Fibroblast of lung (primary cell): ENCODE measurements at places on chromosomes 7 and 10. TPM values are rescaled to one million over a fixed set of nuclear protein-coding genes. Genes with fewer than 3 reads are reported as not detected.

Gene GIMAP5
- polyA plus RNA-seq = not detected in 2 replicates

Gene KCNMA1
- polyA plus RNA-seq = 31.0 and 70.0 TPM in 2 replicates

Gene SOSTDC1
- polyA plus RNA-seq = 0.05 and 0.07 TPM in 2 replicates

- no peak for DNase-seq
Observed at GRCh38 chr7:97734255-97734654, 2.4 kb downstream of the TAC1 start.

- no peak for DNase-seq
Observed at GRCh38 chr7:104486931-104487330, 158.5 kb downstream of the LHFPL3 start.

GRCh38 chr7:92991190-92991589 lies 126.6 kb downstream of the SAMD9 start:
- DNase-seq = no peak

DNA sequence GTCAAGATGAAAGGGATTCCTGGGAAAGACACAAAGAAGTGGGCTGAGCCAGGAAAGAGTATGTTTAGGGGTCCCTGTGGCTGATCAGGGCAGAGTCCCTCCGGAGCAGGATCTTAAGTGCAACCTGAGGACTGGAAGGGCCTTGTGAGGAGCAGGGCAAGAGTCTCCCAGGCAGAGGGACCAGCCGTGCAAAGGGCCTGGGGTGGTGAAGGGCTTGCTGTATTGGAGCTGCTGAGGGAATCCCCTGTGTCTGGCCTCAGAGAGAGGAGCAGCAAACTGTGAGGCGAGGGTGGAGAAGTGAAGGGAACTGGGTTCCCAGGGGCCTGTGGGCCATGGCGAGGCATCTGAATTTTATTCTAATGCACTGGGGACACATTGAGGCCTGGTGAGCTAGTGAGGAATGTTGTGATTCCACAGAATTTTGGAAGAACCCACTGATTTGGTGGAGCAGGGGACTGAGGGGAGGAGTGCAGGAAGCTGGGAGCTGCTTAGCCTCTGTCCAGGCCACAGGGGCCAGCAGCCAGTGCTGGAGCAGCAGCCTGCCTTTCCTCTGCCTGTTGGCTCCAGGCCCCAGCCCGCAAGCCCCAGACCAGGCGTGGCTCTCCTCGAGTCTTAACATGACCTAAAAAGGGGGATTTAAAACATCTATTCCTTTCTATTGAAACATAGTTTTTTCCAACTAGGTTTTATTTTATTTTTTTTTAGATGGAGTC lies 138.4 kb upstream of the IGFBP3 start:
- no peak for DNase-seq

- no peak for DNase-seq
Observed at GRCh38 chr10:92876509-92877036, 28.3 kb downstream of the EXOC6 start.

DNA sequence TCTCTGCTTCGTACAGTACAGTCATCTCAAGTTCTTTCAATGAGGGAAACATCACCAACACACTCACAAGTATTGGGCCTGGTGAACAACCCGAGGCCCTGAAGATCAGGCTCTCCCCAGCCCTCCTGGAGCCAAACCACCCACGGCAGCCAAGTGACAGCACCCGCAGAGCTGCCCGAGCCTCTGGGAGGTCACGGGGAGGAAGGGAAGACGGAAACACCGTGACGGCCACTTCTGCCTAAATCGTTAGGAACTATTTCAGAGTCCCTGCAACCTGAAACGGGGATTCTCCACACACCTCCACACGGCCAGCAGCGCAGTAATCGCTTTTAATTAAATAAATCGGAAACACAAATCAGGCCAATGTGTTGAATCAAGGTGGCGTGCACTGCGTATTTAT lies 222.6 kb downstream of the MAD1L1 start:
- no peak for DNase-seq

- DNase-seq = no peak
Observed at GRCh38 chr7:138006106-138006505, 4.2 kb upstream of the CREB3L2 start.
